Stimulated activated CD4-positive, alpha-beta T cell treated with anti-CD3 and anti-CD28 coated beads, Interleukin-15, amount 100 ng/mL, for 48 hours (primary cell): ENCODE measurements at places on chromosomes 6 and 20.

GRCh38 chr20:33576432-33577125 is 85.5 kb upstream of the C20orf144 start:
- DNase-seq, result no peak

DNA sequence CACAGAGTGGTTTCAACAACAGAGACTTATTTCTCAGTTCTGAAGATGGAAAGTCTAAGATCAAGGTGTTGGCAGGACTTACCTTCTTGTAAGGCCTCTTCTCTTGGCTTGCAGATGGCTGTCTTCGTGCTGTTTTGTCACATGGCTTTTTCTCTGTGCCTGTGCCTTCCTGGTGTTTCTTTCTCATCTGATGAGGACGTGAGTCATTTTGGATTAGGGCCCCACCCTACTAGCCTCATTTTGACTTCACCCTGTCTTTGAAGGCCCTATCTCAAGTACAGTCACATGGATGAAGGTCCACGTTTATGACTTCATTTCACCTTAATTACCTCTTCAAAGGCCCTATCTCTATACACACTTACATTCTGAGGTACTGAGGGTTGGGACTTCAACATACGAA is 41.4 kb upstream of the LAMA2 start:
- no peak for DNase-seq

GRCh38 chr20:32484225-32484957 is 100.7 kb downstream of the NOL4L start:
- no peak for DNase-seq

DNA sequence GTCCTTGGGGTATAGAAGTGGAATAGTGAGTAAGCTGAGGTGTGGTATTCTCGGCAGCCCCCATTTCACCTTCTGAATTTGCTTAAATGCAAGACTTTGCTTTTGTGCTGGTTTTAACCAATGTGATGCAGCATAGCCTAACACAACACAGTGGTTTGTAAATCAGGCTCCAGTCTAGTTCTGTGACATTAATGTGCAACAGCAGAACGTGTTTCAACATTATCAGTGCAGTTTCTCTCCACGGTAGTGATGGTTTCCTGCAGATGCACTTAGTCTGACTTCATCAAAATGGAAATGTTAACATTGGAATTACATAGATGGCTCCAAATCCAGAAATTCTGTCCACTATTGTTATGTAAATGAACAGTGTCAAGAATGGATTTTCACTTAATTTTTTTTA is 139.5 kb downstream of the ZFAND3 start:
- no peak for DNase-seq

DNA sequence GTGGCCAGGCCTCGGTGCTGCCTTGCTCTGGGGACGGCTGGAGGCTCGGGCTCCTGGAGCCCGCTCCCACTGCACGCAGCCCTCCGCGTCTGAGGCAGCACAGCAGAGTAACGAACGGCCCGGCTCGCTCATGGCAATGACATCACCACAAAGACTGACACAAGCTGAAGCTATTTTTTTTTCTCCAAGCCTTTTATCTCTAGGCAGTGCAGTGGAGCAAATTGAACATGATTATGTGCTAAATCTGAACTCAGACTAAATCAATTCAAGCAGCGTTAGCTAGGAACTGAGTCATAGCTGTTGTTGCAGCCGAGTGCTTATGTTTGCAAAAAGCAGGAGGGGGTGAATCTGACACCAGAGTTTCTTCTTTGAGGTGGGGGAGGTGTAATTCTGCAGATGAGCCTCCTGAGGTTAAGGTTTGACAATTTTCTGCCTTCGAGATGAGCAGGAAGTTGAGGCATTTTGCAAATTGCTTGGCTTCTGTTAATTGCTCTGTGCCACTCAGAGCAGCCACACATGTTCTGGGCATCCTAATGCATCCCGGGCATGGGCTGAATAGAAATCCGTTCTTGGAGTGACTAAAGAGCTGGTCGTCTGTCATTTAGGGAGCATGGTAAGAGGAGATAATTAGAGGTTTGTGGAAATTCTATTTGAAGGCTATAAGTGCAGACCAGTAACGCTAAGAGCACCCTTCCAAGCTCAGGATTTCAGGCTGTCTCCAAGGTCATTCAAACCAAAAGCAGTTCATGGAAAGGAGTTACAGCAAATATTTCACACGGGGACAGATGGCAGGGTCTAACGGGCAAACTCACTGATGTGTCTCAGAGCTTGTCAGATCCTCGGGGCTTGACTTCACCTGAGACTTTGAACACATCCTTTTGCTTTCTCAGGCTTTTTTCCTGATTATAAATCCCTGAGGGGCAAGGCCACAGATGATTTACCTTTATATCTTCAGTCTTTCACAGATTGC is 155.1 kb upstream of the ENPP5 start:
- no peak for DNase-seq

GRCh38 chr20:51541189-51542032 is 1.1 kb downstream of the NFATC2 start:
- DNase-seq, result peak; percentile 80

GRCh38 chr6:137978252-137978896 is 111.3 kb downstream of the TNFAIP3 start:
- peak; percentile 23 for DNase-seq

DNA sequence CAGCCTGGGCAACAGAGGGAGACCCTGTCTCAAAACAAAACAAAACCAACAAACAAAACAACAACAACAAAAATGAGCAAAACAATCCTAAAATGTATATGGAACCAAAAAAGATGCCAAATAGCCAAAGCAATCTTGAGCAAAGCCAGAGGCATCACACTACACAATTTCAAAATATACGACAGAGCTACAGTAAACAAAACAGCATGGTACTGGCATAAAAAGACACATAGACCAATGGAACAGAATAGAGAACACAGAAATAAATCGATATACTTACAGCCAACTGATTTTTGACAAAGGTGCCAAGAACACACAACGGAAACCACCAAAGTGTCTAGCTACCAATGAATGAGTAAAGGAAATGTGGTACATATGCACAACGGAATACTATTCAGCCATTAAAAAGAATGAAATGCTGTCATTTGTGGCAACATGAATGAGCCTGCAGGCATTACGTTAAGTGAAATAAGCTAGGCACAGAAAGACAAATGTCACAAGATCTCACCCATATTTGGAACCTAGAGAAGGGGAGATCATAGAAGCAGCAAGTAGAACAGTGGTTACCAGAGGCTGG is 16.4 kb downstream of the PXDC1 start:
- DNase-seq, result no peak

GRCh38 chr6:160137989-160138835 is 16.6 kb downstream of the SLC22A1 start:
- DNase-seq, result peak; percentile 39

- DNase-seq, result no peak
Measured at GRCh38 chr6:13380761-13381160, 52.4 kb upstream of the TBC1D7 start.

GRCh38 chr6:154370545-154370944 is 13.9 kb upstream of the IPCEF1 start:
- DNase-seq, result no peak

GRCh38 chr6:142804490-142804889 is 140.5 kb downstream of the HIVEP2 start:
- DNase-seq, result no peak

- no peak for DNase-seq
Measured at GRCh38 chr6:56764081-56764566, 121.4 kb upstream of the DST start.

- no peak for DNase-seq
Measured at GRCh38 chr6:107846262-107846795, 22.2 kb upstream of the SCML4 start.

GRCh38 chr6:135568379-135568778 is 70.8 kb upstream of the AHI1 start:
- no peak for DNase-seq

GRCh38 chr20:10338426-10339180 is 95.4 kb downstream of the MKKS start:
- DNase-seq, result no peak
